ENCODE measurements at places on chromosomes 13 and 19.
A peak's percentile ranks its signal among the peaks of the same experiment; 100 is the strongest.

DNA sequence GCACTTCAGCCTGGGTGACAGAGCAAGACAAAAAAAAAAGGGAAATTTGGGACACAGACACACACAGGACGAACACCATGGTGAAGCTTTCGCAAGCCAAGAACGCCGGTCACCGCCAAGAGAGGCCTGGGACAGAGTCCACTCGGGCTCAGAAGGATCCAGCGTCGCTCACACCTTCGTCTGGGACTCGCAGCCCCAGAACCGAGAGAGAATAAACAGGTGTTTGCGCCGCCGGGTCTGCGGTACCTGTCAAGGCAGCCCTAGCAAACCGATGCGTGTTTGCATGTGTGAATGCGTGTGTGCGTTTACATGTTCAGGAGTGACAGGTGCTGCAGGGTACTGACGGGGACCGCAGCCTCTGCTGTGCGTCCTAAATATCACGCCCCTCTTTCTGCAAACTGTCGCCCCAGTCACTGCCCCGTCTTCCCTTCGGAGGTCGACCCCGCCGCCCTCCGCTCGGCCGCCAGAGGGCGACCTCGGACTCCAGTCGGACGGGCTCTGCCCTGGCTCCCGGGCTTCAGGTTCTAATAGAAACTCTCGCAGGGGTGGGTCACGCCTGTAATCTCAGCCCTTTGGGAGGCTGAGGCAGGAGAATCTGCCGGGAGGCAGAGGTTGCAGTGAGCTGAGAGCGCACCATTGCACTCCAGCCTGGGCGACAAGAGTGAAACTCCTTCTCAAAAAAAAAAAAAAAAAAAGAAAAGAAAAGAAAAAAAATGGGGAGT, 11.8 kb upstream of the CSNK1G2 start:
- peak; percentile 41 for DNase-seq

DNA sequence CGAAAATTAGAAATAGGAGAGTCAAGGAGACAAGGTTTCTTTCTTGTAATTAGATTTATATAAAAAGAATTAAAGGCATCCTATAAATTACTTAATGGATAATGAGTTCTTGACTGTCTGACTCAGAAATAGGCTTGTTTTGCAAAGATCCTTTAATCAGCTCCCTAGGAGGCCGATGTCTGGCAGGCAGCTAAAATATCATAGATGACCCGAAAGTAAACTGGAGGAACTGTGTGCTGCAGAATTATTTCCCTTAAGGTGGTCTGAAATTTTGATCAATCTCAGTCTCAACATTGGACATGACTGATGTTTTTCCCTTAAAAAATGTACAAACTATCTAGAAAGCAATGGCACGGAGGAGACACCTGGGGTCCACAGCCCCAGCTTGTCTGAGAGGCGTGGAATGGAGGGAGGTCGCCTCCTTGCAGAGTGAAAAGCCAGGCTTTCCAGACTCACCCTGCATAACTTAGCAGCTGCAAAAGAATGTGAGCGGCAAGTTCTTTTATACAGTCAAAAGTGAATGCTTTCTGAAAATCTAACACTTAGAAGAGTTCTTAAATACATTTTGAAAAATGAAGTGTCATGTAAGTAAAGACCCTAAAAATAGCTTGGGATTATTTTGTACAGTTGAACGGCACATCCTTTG, 44.8 kb downstream of the MBNL2 start:
- DNase-seq = no peak

- no peak for DNase-seq
Measured at GRCh38 chr13:103164251-103164650, 98.0 kb upstream of the SLC10A2 start.

GRCh38 chr13:35144166-35144890, 202.3 kb downstream of the NBEA start:
- no peak for DNase-seq
